ENCODE measurements at places on chromosomes 12 and 14.

DNA sequence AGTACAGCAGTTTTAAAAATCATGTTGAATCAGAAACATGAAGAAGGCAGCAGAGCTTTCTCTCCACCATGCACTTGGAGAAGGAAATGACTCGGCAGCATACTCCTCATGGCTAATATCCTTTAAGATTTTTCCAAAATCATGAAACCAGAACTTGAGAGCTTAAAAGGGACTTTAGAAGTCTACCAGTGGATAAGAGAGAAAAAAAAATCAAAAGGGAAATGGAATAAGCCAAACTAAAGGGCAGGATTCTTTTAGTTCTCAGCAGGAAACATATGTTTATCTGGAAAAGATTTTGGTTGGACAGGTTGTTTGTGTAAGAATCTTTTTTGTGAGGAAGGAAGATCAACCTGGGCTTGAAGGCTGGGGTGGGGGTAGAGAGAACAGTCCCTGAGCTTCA lies 111.8 kb downstream of the PRKCH start:
- no peak for DNase-seq

- DNase-seq: peak; percentile 80
Observed at GRCh38 chr12:15590180-15590826, 198.9 kb downstream of the EPS8 start.

DNA sequence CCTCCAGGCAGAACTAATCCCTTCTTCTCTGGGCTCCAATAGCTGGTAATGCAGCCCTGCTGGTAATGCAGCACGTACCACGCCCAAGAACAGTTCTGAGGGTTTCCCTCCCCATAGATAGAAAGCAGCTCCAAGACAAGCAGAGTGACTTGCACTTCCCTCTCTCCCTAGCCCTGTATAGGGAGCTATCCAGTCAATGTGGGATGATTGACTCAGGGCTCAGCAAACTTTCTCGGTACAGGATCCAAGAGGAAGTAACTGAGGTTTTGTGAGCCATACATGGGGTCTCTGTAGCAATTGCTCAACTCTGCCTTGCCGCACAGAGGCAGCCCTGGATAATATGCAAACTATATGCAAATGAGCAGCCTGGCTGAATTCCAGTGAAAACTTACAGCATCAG lies 15.5 kb upstream of the FKBP4 start:
- DNase-seq: no peak

GRCh38 chr12:31859232-31859977 lies 99.8 kb upstream of the RESF1 start:
- no peak for DNase-seq

- no peak for DNase-seq
Observed at GRCh38 chr14:103883263-103883523, 35.8 kb upstream of the PPP1R13B start.

DNA sequence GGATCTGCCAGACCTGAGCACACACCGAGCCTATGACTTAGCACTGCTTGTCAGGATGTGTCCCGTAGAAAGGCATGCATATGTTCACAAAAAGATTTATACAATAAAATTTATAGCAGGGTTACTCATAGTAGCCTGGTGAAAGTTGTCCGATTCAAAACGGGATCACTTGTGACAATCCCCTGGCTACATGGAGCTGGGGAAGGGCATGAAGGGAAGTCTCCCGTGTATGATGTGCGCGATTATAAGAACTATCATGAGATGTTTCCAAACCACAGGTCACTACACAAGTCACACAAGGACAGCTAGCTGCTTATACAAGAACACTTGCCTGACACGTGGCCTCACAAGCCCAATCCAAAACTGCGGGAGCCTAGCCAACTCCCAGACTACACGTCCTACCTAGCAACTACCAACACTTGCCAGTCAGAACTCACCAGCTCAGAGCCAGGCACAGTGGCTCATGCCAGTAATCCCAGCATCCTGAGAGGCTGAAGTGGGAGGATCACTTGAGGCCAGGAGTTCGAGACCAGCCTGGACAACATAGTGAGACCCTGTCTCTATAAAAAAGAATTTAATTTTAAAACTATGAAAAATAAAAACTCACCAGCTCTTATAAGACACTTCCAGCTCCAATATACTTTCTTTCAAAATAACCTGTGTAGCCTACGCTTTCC lies 7.5 kb upstream of the CDCA4 start:
- DNase-seq: no peak

DNA sequence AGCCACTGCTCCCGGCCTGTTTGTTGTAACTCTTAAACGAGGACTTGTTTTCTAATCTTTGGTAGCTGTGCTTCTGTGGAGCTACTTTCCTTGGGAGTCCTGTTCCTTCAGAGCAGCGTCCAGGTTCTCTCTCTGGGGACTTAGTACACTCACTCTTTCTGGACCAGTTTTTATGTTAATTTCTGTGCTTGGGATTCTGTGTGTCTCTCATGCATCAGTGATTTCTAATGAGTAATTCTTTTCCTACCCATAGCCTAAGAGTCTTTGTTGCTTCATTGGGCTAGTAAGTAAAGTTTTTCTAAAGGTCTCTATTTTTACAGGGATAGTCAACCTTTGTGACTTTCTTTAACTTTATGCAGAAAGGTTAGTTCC lies 289.3 kb downstream of the FBXL14 start:
- no peak for DNase-seq

DNA sequence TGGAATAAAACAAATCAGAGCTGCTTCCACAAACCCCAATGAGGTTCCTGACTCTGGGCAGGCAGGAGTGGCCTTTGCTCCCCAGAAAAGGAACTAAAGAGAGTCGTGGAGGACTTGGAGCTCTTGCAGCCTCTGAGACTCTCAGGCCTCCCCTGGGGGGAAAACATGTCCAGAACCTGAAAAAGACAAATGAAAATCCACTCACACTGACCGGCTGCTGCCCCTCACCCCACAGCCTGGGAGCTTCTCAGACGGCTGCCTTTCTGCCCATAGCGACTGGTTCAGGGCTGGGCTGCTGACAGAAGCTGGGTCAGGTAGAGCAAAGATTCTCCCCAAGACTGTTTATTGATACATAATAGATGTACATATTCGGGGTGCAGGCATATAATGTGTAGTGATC lies 356.0 kb downstream of the ADGRD1 start:
- no peak for DNase-seq
